ENCODE measurements at places on chromosomes 16 and 17. TPM values are rescaled to one million over a fixed set of nuclear protein-coding genes. Genes with fewer than 3 reads are reported as not detected.

The OR4D1 gene
- not detected for total RNA-seq

GRCh38 chr16:87483481-87483880 lies 9.3 kb downstream of the ZCCHC14 start:
- no peak for DNase-seq

The KCTD19 gene
- 0.35 TPM for total RNA-seq

- no peak for DNase-seq
These were observed 194.2 kb downstream of the ZFHX3 start for GRCh38 chr16:72853575-72854266.

GRCh38 chr17:71521724-71522123 lies 599.1 kb upstream of the SOX9 start:
- DNase-seq, result no peak

DNA sequence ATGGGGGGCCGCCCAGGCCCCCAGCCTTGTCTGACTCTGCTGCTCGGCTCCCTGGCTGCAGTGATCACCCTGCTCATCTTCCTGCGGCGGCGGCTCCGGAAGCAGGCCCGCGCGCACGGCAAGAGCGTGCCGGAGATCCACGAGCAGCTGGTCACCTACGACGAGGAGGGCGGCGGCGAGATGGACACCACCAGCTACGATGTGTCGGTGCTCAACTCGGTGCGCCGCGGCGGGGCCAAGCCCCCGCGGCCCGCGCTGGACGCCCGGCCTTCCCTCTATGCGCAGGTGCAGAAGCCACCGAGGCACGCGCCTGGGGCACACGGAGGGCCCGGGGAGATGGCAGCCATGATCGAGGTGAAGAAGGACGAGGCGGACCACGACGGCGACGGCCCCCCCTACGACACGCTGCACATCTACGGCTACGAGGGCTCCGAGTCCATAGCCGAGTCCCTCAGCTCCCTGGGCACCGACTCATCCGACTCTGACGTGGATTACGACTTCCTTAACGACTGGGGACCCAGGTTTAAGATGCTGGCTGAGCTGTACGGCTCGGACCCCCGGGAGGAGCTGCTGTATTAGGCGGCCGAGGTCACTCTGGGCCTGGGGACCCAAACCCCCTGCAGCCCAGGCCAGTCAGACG lies 24.4 kb upstream of the BEAN1 start:
- DNase-seq, result no peak

GRCh38 chr16:55136356-55137150 lies 187.4 kb upstream of the IRX6 start:
- peak; percentile 52 for DNase-seq

The EVPLL gene
- 5.7 TPM for total RNA-seq

- no peak for DNase-seq
These were observed 17.6 kb upstream of the ABR start for GRCh38 chr17:1197379-1197778.

DNA sequence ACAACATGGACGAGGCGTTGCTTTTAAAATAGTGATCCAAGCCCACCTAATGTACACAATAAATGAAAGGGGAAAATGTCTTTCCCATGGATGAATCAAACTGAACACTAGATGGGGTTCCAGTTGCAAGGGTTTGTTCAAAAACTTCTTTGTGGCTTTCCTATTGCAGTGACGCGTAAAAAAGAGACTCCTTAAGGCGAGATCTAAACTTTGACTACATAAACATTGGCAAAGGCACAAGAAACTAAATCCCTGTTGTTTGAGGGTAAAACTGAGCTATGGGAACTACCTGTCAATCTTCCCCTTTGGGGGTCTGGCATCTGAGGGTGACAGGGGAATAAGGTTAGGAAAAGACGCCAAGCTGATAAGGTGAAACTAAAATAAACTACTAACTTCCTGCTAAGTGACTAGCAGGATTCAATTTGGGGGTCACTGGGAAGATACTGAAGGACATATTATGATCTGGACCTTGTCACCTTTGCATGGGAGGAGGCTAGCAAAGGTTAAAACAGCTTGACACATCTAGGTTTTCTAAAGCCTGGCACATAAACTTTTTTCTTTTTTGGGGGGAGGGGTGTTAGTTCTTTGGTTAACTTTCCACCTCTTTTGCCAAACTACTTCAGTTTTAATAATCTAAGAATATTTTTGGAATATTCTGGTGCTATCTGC lies 4.7 kb downstream of the SALL1 start:
- no peak for DNase-seq

The CTF1 gene
- 11.6 TPM for total RNA-seq

- no peak for DNase-seq
These were observed 4.1 kb downstream of the MMP25 start for GRCh38 chr16:3050487-3050886.

DNA sequence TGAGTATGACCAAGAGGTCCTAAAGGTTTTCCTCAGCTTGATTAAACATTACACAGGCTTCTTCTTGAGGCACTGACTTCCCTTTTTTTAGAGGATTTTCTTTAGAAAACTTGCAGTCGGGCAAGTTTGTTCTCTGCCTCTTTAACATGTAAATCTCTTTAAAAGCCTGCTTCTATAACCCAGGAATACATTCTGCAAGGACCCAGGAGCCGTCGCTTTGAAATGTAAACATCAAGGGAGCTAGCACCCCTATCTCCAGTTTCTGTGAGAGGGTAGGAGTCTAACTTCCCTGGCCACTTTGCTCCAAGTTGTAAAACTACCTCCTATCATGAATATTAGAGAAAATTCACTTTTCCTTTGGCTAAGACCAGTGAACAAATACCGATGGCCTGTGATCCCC lies 201.5 kb upstream of the CPHXL start:
- DNase-seq, result no peak

The WWOX gene
- total RNA-seq, result 35.6 TPM

The DHRS7C gene
- total RNA-seq, result not detected

GRCh38 chr17:45013021-45013997 lies 38.1 kb downstream of the DCAKD start:
- no peak for DNase-seq

The ACBD4 gene
- total RNA-seq, result 19.5 TPM

DNA sequence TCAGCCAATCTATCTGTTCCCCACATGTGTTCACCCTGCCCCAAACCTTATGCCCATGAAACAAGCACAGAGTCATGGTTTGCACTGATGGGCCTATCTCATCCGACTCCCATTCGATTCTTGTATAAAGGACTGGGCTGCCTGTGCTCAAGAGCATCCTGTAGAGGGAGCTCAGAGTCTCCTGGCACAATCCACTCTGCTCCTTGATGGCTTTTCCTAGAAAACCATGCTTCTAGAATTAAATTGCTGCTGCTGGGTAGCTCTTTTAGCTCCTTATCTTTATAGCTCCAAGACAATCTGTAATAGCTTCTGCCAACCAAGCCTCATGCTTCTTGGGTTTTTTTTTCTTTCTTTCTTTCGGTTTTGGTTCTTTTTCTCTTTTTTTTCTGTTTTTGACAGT lies 9.7 kb downstream of the ZNF19 start:
- no peak for DNase-seq

GRCh38 chr17:82390015-82390859 lies 18.7 kb downstream of the UTS2R start:
- no peak for DNase-seq

DNA sequence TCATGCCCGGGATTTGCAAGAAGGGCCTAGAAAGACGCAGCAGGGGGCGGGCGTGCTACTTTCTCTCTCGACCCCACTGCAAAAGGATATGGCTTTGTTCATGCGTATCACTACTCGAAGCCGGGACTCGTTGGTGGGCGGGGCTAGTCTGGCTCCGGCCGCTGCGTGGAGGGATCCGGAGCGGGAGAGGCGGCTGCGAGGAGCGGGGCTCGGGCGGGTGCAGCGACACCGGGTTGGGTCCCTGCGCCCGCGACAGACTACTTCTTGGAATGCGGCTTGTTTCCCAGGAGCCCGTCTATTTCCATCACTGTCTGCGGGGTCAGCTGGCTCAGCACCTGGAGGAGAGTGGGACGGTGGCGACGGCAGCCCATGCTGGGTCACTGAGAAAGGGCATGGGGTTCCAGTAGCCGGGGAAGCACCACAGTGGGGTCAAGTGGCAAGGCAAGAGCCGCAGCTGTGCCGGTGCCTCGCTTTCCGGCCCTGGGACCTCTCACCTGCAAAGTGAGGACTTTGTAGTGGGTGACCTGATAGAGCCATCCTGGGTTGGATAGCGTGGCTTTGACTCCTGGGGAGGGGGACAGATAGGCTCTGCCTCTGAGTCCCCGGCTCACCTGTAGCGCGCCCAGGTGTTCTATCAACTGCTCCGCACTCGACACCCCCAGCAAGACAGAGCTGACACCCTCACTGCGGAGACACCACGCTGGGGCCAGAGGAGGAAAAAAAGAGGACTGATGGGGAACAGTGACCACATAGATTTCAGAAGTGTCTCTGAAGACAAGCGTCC lies 6.6 kb downstream of the KCNAB3 start:
- DNase-seq, result no peak

GRCh38 chr17:49343273-49343672 lies 18.8 kb downstream of the ZNF652 start:
- DNase-seq, result no peak

DNA sequence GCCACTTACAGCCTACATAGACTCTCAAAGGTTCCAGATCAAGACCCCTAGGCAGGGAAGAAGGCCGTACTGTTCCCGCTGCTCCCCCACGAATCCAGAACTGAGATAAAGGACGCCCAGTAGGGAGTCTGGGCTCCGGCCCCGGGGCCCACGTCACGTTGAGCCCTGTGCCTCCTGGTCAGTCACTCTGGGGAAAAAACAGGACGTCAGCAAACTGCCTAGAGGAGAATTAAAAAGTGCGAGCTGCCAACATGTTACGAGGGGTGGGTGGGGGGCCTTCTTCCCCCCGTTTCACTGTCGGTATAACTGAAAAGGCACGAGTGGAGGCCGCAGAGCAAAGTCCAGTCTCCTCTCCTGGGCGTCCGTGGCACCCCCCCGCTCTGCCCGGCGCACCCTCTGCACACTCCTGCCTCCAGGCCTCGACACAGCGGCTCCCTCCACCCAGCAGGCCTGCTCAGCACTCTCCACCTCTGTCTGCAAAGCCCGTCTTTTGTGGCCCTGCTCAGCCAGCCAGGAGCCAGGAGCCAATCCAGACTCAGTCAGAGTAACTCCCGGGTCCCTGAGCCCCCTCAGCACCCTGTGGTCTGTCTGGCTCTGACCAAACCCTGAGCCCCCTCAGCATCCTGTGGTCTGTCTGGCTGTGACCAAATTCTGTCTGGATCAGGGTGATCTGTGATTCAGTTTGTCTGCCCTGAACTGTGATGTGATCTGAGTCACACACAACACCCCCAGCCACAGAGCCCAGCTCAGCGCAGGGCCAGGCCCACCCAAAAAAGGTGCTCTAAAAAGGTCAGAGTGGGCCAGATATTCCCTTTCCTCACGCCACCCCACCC lies 6.2 kb downstream of the ITGAE start:
- DNase-seq, result no peak

DNA sequence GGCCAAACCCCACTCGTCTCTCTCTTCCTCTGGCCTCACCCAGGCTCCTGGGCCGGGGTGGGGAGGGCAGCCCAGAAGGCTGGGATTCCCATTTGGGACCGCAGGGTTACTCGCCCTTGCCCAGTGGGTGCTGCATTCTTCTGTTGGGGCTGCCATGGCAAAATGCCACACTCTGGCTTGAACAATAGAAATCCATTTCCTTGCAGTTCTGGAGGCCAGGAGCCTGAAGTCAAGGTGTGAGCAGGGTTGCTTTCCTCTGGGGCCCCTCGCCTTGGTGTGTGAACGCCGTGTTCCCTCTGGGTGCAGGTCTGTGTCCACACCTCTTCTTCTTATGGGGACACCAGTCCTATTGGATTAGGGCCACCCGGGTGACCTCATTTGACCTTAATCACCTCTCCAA lies 105.8 kb upstream of the GSE1 start:
- no peak for DNase-seq

GRCh38 chr16:84084570-84085270 lies 32.0 kb downstream of the MBTPS1 start:
- peak; percentile 45 for DNase-seq

DNA sequence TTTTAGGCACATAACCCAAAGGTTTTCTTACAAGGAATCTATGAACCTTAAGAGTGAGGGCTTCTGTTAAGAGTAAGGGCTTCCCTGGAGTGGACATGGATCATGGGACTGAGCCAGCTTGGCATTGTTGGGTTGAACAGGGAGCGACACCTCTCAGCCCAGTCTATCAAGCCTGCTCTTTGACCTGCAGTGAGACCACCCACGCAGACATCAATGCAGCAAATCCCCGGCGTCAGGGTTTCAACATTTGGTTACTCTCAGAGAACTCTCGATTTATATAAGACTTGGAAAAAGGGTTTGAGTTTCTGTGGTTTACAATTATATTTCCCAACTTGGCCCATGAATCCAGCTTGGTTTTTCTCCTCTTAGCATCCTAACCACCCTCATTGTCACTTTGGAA lies 299.9 kb downstream of the WWOX start:
- DNase-seq, result no peak

DNA sequence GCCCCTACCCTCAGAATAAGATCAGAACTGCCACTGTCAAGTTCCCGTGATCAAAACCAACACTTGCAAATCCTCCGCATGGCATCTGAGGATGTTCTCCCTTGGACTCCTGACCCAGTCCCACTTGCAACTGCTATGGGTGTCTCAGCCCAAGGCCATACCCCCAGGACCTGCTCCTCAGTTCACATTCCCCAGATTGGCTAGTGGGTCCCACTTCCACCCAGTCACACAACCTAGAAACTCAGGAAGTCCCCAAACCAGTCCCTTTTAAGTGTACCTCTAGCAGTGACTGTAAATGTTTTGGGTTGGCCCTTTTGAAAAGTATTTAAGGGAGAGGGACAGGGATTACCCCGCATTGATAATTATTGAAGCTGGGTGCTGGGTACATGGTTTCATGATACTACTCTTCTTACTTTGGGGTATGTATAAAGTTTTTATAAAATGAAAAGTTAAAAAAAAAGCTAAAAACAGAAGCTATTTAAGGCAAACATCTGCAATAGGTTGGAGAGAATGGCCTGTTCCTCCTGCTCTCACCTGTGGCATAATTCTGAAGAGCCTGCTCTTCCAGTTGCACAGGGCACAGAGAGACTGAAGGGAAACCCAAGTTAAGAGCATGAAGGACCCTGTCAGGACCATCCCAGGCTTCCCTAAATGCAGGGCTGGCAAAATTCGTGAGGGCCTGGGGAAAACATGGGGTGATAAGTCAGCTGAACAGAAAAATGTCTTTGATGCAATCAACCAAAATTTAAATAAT lies 42.5 kb downstream of the ERN1 start:
- peak; percentile 58 for DNase-seq

The KRT17 gene
- 80.8 TPM for total RNA-seq

- DNase-seq, result peak; percentile 56
These were observed 29.7 kb downstream of the DCAKD start for GRCh38 chr17:45021607-45022287.

DNA sequence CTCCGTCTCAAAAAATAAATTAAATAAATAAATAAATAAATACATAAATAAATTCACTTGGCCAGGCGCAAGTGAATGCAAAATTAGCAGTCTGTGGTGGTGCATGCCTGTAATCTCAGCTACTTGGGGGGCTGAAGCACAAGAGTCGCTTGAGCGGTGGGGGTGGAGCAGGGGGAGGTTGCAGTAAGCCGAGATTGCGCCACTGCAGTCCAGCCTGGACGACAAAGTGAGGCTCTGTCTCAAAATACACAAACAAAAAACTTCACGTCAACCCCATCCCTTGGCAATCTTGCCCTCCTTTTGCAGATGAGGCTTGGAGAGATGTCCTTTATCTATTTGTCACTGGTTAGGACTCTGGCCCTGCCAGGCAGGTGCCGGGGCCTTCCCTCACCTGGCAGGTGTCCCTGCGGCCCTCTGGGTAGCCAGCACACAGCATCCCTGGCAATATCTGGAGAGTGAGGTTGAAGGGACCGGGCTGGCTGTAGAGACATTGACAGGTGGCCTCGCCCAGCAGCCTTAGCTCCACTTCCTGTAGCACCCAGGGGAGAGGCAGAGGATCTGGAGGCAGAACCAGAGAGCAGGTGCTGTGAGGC lies 4.4 kb downstream of the PRSS36 start:
- DNase-seq, result no peak

Measured in PC-9 (cell line).